ENCODE measurements at places on chromosomes 6 and 20. TPM values are rescaled to one million over a fixed set of nuclear protein-coding genes. Genes with fewer than 3 reads are reported as not detected.

TCF21 gene
- total RNA-seq: 0.04 TPM

FBXL4 gene
- 6.4 TPM for total RNA-seq

SLC25A27 gene
- total RNA-seq: 0.66 TPM

ENPP1 gene
- 1.3 TPM for total RNA-seq

LY6G6D gene
- not detected for total RNA-seq

SIRPB2 gene
- not detected for total RNA-seq

MLIP gene
- not detected for total RNA-seq

EEF1A1 gene
- 7,393 TPM for total RNA-seq

LY6G5C gene
- total RNA-seq: 1.8 TPM

OVOL2 gene
- 0.35 TPM for total RNA-seq

F13A1 gene
- not detected for total RNA-seq

CDKAL1 gene
- 3.9 TPM for total RNA-seq

MAD2L1BP gene
- 34.2 TPM for total RNA-seq

ARHGAP18 gene
- total RNA-seq: 5.3 TPM

C4B gene
- total RNA-seq: 0.48 TPM

PRDM13 gene
- total RNA-seq: 1.0 TPM

CLVS2 gene
- 0.15 TPM for total RNA-seq

XKR7 gene
- not detected for total RNA-seq

DEFB132 gene
- not detected for total RNA-seq

PPP1R3G gene
- total RNA-seq: 2.0 TPM

TTBK1 gene
- total RNA-seq: 0.02 TPM

CRISP2 gene
- not detected for total RNA-seq

HLA-G gene
- total RNA-seq: not detected

PTCHD4 gene
- total RNA-seq: 0.04 TPM

CPXM1 gene
- 0.04 TPM for total RNA-seq

ADAM33 gene
- total RNA-seq: 0.14 TPM

AGPAT4 gene
- total RNA-seq: 5.4 TPM

LAMA2 gene
- total RNA-seq: 0.48 TPM

FAM184A gene
- not detected for total RNA-seq

Data from A549 treated with dexamethasone at 1 μM for 4 hours (cell line).